ENCODE measurements at places on chromosomes 11 and 22. TPM values are rescaled to one million over a fixed set of nuclear protein-coding genes. Genes with fewer than 3 reads are reported as not detected.

- H3K27me3 ChIP-seq, result peaks cover 1% of the 10 kb centered on the region
- peaks cover 41% of the 10 kb centered on the region for H3K36me3 ChIP-seq
- no peak for DNase-seq
- H3K4me1 ChIP-seq, result no peaks in the 10 kb centered on the region
- no peak overlapping the region for H3K27ac ChIP-seq
Observed at GRCh38 chr22:19378344-19378674, 53.2 kb downstream of the HIRA start.

DNA sequence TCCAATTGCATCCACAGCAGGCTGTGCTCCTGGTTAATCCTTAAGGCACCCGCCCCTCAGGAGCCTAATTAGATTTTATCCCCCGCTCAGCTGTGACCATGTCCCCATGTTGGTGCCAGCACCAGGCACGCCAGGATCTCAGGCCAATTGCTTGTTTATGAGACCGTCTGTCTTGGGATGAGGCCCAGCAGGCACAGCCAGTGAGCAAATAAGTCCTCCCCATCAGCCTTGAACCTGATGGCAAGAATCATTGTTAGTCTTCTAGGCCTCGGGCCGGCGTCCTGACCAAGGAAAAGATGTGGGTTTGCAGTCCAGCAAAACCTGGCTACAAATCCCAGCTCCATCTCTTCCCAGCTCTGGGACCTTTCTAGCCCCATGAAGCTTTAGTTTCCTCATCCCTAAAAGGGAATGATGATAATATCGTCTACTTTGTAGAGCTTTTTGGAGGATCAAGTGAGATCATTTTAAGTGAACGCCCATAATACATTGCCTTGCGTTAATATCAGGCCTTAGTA lies 57.3 kb downstream of the TP53I11 start:
- DNase-seq, result no peak
- peaks cover 9% of the 10 kb centered on the region for H3K4me1 ChIP-seq
- peaks cover 41% of the 10 kb centered on the region for H3K27me3 ChIP-seq

DNA sequence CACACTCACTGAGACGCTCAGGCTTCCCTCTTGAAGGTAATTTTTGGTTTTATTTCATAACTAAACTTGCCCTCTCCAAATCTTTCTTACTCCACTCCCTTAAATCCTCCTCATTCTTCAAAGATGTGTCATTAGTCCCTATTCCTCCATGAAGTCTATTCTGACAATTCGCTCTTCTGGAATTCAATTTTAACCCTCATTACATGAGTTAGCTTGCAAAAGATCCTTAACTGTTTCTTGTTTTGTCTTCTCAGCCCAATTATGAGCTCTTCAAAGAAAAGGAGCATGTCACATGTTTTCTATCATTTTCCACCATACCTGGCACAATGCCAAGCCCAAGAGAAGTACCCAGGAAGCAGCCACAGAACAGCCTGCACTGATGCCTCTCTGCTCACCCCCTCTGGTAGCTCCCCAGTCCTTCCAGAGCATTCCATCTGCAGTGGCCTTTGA lies 13.0 kb downstream of the GALNT18 start:
- H3K27me3 ChIP-seq, result peaks cover 30% of the 10 kb centered on the region
- H3K4me3 ChIP-seq, result peak overlapping the region; percentile 65
- DNase-seq, result peak; percentile 47
- peak overlapping the region; percentile 44 for H3K27ac ChIP-seq
- peaks cover 24% of the 10 kb centered on the region for H3K4me1 ChIP-seq

- peak overlapping the region; percentile 82 for H3K27ac ChIP-seq
- no peaks in the 10 kb centered on the region for H3K36me3 ChIP-seq
- peaks cover 54% of the 10 kb centered on the region for H3K4me1 ChIP-seq
- DNase-seq, result no peak
- peaks cover 9% of the 10 kb centered on the region for H3K27me3 ChIP-seq
- H3K4me3 ChIP-seq, result peak overlapping the region; percentile 93
Observed at GRCh38 chr11:59558270-59558643, 46.9 kb downstream of the OR4D9 start.

DNA sequence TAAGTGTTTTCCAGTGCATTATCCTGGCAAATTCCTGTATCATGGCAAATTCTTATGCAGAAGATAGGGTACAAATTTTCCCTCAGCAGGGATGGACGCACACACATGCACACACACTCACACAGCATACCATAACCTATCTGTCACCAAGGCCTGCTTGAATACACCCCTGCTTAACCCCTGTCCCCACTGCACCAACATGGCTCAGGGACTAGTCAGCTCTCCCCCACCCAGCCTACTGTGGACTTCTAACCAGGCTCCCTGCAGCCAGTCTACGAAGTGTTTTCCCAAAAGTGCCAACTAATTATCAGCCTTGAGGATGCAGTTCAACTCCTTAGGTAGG lies 63.1 kb downstream of the RAB30 start:
- DNase-seq, result peak; percentile 53
- H3K4me1 ChIP-seq, result peaks cover 77% of the 10 kb centered on the region
- peak overlapping the region; percentile 26 for H3K4me3 ChIP-seq
- H3K36me3 ChIP-seq, result peaks cover 12% of the 10 kb centered on the region

DNA sequence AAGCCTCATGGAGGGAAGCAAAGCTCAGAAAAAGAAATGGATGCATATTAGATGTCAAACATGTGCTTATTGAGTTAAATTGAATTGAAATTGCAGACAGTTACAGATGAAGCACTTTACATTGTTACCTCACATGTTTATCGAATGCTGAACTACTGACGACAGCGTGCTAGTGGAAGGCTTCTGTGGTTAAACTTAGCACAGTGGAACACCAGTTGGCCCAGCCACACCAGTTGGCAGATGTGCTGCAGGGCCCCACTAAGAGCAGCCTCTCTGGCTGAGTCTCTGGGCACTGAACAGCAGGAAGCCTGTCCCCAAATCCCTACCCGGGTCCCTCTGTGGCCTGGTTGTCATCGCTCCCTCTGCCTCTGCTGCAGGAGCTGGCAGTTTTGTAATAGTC lies 242.1 kb downstream of the NTM start:
- H3K36me3 ChIP-seq, result no peaks in the 10 kb centered on the region
- H3K27me3 ChIP-seq, result peaks cover 59% of the 10 kb centered on the region
- H3K4me3 ChIP-seq, result no peak overlapping the region
- peaks cover 23% of the 10 kb centered on the region for H3K4me1 ChIP-seq
- H3K27ac ChIP-seq, result no peak overlapping the region

GRCh38 chr11:23364076-23364475 lies 503.8 kb upstream of the CCDC179 start:
- H3K36me3 ChIP-seq, result no peaks in the 10 kb centered on the region
- DNase-seq, result no peak
- no peak overlapping the region for H3K4me3 ChIP-seq
- no peaks in the 10 kb centered on the region for H3K27me3 ChIP-seq
- peaks cover 14% of the 10 kb centered on the region for H3K4me1 ChIP-seq

DNA sequence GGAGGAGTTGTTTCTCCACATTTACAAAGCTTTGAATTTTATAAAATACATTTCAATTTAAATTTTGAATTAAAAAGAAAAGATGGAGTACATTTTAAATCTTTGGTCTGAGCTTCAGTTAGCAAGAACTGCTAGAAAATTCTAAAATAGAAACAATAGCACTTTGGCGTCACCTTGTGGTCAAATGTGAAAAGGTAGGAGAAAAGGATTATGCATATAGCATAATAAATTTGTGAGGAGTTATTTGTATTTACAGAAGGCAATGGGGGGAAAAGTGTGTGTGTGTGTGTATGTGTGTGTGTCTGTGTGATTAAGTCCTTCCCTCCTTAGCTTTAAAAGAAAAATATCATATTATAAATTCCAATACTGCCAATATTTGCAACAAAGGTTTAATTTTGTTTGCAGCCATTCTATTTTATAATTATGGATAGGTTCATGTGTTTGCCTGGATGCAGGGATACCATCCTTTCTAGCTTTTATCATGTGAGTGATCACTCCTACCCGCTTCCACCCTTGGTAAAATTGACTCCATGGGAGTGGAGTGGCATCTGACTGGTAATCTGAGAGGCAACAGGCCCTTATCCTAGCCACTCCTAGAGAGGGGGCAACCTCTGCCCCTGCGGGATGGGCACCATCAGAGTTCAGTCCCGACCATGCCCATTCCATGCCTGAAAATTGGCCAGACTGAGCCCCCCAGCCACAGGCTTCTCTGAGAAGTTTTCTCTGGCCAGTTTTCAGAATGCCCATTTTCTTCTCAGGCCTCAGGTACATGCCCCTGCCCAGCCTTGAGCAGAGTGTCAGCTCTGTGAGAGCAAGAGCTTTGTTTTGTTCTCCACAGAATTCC lies 13.6 kb upstream of the LGR4 start:
- no peak overlapping the region for H3K4me3 ChIP-seq
- H3K27ac ChIP-seq, result no peak overlapping the region
- no peaks in the 10 kb centered on the region for H3K36me3 ChIP-seq
- DNase-seq, result peak; percentile 72
- H3K27me3 ChIP-seq, result no peaks in the 10 kb centered on the region
- no peaks in the 10 kb centered on the region for H3K4me1 ChIP-seq

GRCh38 chr11:85815186-85815931 lies 4.4 kb upstream of the SYTL2 start:
- H3K36me3 ChIP-seq, result 0 out of 2 replicates have a peak, but pooled peaks cover 11% of the 10 kb centered on the region
- H3K27me3 ChIP-seq, result peaks cover 8% of the 10 kb centered on the region
- peak overlapping the region; percentile 73 for H3K4me3 ChIP-seq
- DNase-seq, result peak; percentile 88
- H3K4me1 ChIP-seq, result peaks cover 49% of the 10 kb centered on the region

DNA sequence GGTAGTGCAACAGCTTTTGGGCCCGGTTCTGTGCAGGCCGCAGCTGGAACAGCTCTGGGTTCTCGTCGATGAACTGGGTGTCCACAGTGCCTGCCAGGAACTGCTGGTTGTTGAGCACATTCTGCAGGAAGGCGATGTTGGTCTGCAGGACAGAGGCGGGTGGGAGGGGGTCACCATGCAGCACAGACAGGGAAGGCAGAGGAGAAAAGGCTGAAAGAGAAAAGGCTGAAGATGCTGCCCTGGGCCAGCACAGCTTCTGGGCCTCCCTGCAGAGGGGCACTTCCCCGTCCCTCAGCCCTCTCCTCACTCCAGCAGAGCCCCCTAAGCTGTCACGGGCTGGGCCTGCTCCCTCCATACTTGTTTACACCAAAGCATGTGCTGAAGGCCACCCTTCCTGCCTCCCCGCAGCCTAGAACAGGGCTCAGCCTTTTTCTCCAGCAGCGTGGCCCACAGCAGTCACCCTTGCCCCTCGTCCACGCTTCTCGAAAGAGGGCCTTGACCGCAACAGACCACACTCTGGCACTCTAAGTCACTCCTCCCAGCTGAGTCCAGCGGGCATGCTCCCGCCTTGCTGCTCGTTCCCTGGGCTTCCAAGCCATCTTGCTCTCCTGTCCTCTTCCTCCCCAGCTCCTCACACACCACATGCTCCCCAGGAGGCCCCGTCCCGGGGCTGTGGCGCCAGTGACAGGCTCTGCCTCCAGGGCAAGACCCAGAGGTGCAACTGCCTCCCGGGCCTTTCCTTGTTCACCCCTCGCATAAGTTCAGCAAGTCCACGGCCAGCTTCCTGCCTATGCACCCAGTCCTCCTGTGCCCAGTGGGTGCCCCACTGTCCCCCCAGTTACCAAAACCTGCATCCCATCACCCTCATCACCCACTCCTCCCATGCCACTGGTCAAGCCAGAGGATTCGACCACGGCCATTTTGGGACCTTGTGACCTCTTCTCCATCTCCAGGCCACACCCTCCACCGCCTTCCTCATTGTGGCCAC lies 3.3 kb upstream of the LRFN4 start:
- DNase-seq, result no peak
- no peaks in the 10 kb centered on the region for H3K36me3 ChIP-seq
- no peak overlapping the region for H3K4me3 ChIP-seq

- H3K27ac ChIP-seq, result peak overlapping the region; percentile 57
- H3K36me3 ChIP-seq, result 0 out of 2 replicates have a peak, but pooled peaks cover 4% of the 10 kb centered on the region
- no peaks in the 10 kb centered on the region for H3K27me3 ChIP-seq
- H3K4me1 ChIP-seq, result peaks cover 57% of the 10 kb centered on the region
- H3K4me3 ChIP-seq, result no peak overlapping the region
Observed at GRCh38 chr11:94790661-94791180, 22.6 kb downstream of the AMOTL1 start.

- H3K27ac ChIP-seq, result no peak overlapping the region
- H3K36me3 ChIP-seq, result no peaks in the 10 kb centered on the region
- peaks cover 5% of the 10 kb centered on the region for H3K27me3 ChIP-seq
- DNase-seq, result no peak
Observed at GRCh38 chr11:83717537-83717936, 431.4 kb upstream of the CCDC90B start.

DNA sequence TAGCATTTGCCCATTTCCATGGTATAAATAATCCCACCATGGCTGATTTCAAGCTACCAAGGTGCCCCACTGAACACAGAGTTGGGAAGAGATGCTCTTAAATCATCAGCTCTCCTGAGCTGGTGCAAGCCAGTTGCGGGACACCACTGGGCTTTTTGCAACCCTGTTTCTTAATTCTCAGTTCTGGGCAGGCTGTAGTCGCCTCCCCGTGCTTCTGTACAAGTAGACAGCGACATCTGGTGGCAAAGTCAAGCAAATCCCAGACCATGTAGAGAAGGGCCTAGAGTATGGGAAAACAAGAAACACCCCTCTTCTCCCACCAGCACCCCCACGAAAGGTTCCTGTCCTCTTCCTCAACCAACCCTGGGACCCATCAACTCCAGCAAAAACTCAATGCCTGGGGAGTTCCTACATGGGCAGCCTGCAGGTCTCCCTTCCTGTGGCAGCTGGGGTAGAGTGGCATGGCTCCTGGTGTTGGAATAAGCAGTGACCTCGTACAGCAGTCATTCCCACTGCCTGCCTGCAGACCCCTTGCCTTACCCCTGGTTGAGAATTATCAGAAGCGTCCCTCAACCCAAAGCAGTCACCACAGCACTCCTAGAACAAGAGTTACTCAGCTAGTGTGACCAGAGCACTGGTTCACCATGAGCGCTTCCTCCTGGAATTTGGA lies 68.4 kb downstream of the IGLL5 start:
- DNase-seq, result peak; percentile 57
- H3K4me1 ChIP-seq, result peaks cover 4% of the 10 kb centered on the region
- peaks cover 25% of the 10 kb centered on the region for H3K27me3 ChIP-seq
- H3K36me3 ChIP-seq, result no peaks in the 10 kb centered on the region
- no peak overlapping the region for H3K27ac ChIP-seq

GRCh38 chr22:44448271-44448830 lies 49.7 kb downstream of the RTL6 start:
- peak overlapping the region; percentile 97 for H3K27ac ChIP-seq
- H3K27me3 ChIP-seq, result peaks cover 2% of the 10 kb centered on the region
- DNase-seq, result peak; percentile 95
- peak overlapping the region; percentile 74 for H3K4me3 ChIP-seq

DNA sequence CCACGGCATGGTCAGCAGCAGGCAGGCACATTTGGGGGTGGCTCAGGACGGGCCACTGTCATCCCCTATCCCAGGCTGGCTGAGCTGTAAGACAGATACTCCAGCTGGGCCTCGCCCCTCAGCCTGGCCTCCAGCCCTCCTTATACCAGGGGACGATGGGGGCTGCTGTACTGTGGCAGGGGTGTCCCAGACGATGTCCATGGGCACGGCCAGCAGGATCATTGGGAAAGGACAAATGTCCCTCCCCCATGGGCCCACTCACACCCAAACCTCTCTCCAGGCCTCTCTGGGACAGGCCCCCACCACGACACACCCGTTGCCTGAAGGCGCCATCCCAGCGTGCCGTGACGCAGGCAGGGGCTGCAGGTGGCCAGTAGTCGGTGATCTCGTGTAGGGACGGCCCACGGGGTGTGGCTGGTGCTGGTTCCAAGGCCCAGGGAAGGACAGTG lies 1.5 kb upstream of the IL17REL start:
- no peaks in the 10 kb centered on the region for H3K4me1 ChIP-seq
- no peak overlapping the region for H3K27ac ChIP-seq
- H3K27me3 ChIP-seq, result peaks cover 21% of the 10 kb centered on the region
- no peak overlapping the region for H3K4me3 ChIP-seq
- H3K36me3 ChIP-seq, result no peaks in the 10 kb centered on the region

TLCD5 gene
- 8.9 TPM for total RNA-seq

TRIM48 gene
- total RNA-seq, result not detected

FADS1 gene
- total RNA-seq, result 22.6 TPM

OR10A2 gene
- not detected for total RNA-seq

OR10D3 gene
- total RNA-seq, result not detected

DYNC2H1 gene
- 10.9 TPM for total RNA-seq
